ENCODE measurements at places on chromosomes 2 and 18. TPM values are rescaled to one million over a fixed set of nuclear protein-coding genes. Genes with fewer than 3 reads are reported as not detected.

KCNG2 gene
- polyA plus RNA-seq = not detected

TWIST2 gene
- 9.0 TPM for polyA plus RNA-seq

CACNB4 gene
- 12.2 TPM for polyA plus RNA-seq

FAM110C gene
- polyA plus RNA-seq = 13.4 TPM

GAL3ST2 gene
- 0.19 TPM for polyA plus RNA-seq

VAMP5 gene
- polyA plus RNA-seq = 42.6 TPM

ALKAL2 gene
- 5.8 TPM for polyA plus RNA-seq

PXDN gene
- polyA plus RNA-seq = 149 TPM

MYO7B gene
- 33.3 TPM for polyA plus RNA-seq

ZNF24 gene
- polyA plus RNA-seq = 69.5 TPM

LHCGR gene
- polyA plus RNA-seq = 0.32 TPM

PAX8 gene
- polyA plus RNA-seq = 665 TPM

HMSD gene
- 1.1 TPM for polyA plus RNA-seq

FOXI3 gene
- polyA plus RNA-seq = 0.11 TPM

ITGB1BP1 gene
- 83.9 TPM for polyA plus RNA-seq

ABCB11 gene
- polyA plus RNA-seq = not detected

RMND5A gene
- 57.4 TPM for polyA plus RNA-seq

LOXHD1 gene
- polyA plus RNA-seq = 0.83 TPM

AMER3 gene
- polyA plus RNA-seq = 0.03 TPM

LGALSL gene
- 38.0 TPM for polyA plus RNA-seq

Data from renal cortex interstitium (tissue), 15 donors.